ENCODE measurements at places on chromosomes 16 and 17.

DNA sequence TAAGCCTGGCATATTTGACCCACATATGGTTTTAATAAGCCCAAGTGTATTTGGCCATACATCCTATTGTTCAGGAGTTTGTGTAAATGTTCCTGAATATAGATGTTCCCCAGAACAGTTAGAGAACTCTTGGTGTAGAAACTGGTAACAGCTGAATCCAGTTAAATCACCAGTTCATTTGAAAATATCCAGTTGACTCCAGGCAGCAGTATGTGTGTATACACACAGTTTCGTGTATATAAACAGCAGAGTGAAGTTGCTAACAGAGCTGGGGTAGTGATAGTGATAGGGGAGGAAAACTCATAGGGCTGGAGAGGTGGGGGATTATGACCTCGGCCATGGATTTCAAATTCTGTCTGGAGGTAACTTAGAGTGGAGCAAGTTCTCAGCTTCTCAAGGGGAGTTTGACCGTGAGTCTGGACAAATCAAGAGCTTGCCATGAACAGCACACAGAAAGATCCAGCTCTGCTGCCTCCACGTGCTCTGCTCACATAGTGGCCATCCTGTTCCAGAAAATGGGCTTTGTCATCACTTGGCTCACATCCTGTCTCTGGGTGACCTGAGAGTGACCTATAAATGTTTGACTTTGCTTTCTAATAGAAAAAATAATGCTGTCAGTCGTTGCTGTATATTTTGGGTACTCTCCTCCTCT, 30.6 kb upstream of the MMD start:
- DNase-seq = peak; percentile 86

DNA sequence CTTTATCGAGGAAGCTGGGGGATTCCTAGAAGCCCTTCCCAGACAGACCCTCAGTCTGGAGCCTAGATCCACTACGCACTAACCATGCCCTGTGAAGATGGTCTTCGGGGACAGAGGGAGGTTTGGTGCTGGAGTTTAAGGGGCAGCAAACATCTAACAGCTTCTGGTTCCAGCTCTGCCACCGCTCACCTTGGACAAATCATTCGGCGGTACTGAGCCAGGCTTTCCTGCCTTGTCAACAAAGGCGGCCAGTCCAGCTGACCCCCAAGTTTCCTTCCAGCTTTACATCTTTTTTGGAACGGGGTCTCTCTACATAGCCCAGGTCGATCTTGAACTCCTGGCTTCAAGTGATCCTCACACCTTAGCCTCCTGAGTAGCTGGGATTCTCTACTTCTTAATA, 369 bp upstream of the GJD3 start:
- DNase-seq = no peak

GRCh38 chr17:6352801-6353560, 81.9 kb downstream of the AIPL1 start:
- DNase-seq = no peak

DNA sequence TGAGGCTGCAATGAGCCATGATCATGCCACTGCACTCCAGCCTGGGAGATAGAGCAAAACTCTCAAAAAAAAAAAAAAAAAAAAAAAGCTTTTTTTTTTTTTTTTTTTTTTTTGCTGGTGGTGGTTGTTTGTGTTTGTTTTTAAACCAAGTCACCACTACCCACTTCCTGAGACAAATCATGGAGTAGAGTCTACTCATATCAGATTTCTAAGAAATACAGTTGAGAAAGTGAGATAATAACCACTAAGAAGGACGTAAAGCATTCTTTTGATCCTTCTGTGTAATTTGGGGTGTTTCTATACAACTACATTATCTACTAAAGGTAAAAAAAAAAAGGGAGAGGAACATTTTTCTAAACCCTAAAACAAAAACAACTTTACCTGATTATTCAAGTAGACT, 38.0 kb downstream of the AXIN2 start:
- DNase-seq = no peak

DNA sequence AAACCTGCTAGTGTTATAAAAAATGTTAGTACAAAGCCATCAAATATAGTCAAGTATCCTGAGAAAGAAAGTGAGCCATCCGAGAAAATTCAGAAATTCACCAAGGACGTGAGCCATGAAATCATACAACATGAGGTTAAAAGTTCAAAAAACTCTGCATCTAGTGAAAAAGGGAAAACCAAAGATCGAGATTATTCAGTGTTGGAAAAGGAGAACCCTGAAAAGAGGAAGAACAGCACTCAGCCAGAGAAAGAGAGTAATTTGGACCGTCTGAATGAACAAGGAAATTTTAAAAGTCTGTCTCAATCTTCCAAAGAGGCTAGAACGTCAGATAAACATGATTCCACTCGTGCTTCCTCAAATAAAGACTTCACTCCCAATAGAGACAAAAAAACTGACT, 31.7 kb downstream of the RBBP6 start:
- DNase-seq = no peak

- no peak for DNase-seq
These were observed 20.3 kb downstream of the HASPIN start for GRCh38 chr17:3744014-3744413.

DNA sequence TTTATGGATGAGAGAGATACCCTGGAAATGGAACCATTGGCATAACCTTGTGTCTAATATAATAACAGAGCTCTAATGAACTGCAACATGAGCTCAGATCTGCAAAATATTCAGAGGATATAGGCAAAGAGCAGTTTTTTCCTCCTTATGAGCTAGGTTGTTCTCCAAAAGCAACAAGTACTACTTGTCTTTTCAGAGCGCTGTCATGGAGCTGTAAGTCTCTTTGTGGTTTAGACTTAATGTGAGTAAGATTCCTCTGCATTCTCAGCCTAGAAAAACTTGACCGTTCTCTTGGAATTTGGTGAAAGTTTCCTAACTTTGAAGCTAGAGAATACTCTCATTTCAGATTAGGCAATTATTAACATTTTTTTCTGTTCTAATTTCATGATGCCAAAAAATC, 85.2 kb downstream of the FTO start:
- DNase-seq = peak; percentile 66

GRCh38 chr17:49985310-49985990, 9.6 kb downstream of the DLX3 start:
- DNase-seq = no peak

GRCh38 chr17:20989991-20990855, 52.6 kb downstream of the USP22 start:
- DNase-seq = no peak

GRCh38 chr16:76906552-76906951, 284.4 kb upstream of the MON1B start:
- DNase-seq = no peak

- peak; percentile 63 for DNase-seq
These were observed 33.5 kb downstream of the KANSL1 start for GRCh38 chr17:46159686-46160085.

GRCh38 chr17:47733674-47734410, 806 bp downstream of the TBX21 start:
- no peak for DNase-seq

DNA sequence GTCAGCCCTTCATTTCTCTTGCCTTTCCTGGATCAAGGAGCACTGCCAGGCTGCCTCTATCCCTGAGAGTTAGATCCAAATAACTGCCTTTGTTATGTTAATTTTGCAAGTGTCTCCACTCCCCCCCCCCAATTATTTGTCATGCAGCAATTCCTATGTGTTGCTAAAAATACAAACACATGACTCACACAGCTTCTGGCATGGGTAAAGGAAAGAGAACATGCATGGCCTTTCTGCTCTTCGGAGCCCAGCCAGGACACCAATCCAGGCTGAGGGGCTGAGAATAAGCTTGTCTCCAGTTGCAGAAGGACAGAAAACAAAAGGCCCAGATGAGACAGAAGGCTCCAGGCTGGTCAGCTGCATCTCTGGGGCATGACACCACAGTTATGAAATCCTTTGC, 148.0 kb upstream of the TNRC6C start:
- peak; percentile 35 for DNase-seq

DNA sequence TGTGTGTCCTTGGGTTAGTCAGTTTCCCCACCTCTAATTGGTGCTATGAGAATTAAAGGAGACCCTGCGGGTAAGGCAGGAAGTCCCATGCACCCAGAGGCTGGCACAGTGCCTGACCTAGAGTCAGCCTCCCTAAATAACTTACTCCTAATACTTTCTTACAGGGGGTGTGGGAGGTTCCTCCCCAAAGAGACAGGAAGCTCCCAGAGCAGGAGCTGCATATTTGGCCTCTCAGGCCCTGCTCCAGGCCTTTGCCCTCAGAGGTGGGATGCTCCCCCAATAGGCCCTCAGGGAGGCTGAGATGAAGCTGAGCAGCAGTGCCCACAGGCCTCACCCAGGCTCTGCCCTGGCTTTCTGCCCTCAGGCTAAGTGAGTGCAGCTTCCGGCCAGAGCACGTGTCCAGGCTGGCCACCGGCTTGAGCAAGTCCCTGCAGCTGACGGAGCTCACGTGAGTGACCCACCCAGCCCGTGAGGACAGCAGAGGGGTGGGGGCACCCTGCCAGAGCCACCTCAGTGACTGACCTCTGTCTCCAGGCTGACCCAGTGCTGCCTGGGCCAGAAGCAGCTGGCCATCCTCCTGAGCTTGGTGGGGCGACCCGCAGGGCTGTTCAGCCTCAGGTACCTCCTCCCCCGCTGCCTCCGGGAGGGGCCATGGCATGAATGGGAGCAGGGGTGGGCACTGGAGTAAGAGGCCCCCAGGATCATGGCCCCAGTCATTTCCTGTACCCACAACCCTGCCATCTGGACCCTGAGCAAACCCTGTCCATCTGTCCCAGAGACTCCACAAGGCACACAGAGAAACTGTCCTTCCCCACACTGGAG, 31.1 kb upstream of the CPNE2 start:
- DNase-seq = no peak

DNA sequence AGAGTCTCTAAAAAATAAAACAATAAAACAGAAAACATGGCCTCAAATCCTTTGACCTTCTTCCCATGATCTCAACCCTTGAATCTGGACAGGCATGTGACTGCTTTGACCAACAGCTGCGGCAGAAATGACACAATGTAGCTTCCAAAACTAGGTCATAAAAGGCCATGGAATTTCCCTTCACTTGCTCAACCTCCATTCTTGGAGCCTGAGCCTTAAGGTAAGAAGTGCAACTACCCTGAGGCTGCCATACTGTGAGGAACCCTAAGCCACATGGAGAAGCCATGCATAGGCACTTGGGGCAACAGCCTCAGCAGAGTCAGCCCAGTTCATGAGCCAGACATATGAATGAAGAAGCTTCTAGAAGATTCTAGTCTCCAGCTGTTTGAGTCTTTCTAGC, 75.7 kb upstream of the BRD7 start:
- no peak for DNase-seq

DNA sequence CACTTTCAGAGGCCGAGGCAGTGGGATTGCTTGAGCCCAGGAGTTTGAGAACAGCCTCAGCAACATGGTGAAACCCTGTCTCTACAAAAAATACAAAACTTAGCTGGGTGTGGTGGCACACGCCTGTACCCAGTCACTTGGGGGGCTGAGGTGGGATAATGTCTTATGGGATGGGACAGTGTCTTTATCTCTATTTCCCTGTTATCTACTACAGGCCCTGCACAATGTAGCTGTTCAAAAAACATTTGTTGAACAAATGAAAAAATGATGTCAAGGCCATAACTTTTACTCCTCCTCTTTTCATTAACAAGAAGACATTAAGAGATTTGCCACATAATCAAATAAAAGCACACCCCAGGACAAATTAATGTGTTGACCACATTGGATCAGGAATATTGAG, 13.8 kb downstream of the TUBG1 start:
- no peak for DNase-seq

- peak; percentile 43 for DNase-seq
These were observed 17.4 kb downstream of the USP22 start for GRCh38 chr17:21025451-21025850.

DNA sequence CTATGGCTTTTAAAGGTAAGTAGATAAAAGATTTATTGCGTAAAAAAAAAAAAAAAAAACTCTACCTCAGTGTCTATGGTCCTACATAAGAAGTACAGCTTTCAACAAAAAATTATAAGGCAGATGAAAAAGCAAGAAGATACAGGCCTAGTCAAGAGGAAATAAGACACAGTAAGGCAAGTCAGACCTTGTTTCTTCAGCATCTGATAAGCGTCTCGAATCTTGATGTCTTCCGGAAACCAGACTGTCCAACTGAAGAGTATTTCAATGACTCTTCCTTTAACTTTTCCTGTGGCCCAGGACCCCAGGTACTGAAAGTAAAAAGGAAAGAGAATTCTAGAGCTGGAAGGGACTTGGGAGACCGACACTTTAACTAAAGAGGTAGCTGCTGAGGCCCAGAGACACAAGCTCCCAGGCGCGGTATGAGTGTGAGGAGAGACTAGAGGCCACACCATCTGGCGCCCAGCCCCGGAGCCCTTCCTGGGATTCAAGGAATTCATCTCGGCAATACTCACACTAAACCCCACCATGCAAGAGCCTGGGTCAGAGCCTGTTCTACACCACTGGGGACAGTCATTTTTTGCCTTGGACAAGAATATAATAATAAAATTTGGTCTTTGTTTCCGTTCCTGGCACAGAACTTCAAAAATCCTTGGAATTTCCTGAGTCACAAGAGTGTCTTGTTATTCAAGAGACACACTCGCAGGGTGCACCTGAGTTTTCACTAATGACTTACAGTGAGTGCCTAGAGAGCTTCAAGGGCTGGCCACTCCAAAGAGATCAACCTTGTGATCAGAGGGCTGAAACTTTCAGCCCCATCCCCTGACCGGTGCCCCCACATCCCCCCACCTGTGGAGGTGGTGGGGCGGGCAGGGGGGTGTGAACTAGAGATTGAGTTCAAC, 18.6 kb downstream of the GGA2 start:
- DNase-seq = peak; percentile 10

- no peak for DNase-seq
These were observed 69.8 kb downstream of the PRKCA start for GRCh38 chr17:66372182-66372581.

GRCh38 chr16:60142619-60143347, 1408.7 kb upstream of the GOT2 start:
- no peak for DNase-seq

GRCh38 chr17:45394913-45395568, 37.6 kb downstream of the ARHGAP27 start:
- peak; percentile 70 for DNase-seq

DNA sequence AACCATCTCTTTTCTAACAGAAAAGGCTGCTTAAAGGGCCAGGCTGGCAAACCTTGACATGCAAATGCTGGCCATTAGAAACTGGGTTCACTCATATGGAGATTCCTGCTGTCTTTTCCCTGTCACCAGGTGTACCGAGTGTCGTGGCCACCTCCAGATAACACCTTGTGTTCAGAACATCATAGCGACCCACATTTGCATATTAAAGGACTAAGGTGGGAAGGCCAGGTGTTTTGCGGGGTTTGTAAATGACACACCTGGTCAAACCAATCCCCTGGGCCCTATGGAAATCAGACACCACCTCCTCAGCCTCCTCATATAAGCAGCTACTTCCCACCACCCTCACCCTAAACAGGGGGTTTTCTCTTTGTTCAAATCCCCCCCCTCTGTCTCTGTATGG, 2.5 kb upstream of the AIPL1 start:
- no peak for DNase-seq

DNA sequence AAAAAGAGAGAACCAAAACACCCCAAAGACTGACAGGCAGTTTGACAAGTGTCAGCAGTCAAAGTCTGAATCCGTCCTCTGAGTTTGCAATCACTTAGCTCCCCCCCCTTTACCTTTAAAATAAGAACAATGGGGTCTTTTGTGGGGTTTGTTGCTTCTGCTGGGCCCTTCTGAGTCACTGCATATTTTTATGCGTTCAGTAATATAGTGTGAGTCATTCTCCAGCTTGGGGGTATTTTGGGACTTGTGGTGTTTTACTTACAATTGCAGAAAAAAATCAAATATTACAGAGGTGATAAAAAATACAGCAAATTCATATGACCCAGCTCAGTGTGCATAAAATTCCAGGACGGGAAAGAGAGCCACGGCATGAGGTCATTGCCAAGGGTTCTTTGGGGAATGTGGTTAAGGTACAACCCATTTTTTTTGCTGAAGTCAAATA, 120.1 kb downstream of the CYLD start:
- DNase-seq = peak; percentile 68

- no peak for DNase-seq
These were observed 185.9 kb downstream of the C16orf95 start for GRCh38 chr16:87131061-87131995.
